HS-5 (cell line): ENCODE measurements at places on chromosomes 2 and 18.
A peak's percentile ranks its signal among the peaks of the same experiment; 100 is the strongest.

GRCh38 chr2:164871404-164871803 is 29.8 kb upstream of the COBLL1 start:
- DNase-seq = no peak

- DNase-seq = no peak
Observed at GRCh38 chr2:210356944-210357343, 42.0 kb upstream of the MYL1 start.

DNA sequence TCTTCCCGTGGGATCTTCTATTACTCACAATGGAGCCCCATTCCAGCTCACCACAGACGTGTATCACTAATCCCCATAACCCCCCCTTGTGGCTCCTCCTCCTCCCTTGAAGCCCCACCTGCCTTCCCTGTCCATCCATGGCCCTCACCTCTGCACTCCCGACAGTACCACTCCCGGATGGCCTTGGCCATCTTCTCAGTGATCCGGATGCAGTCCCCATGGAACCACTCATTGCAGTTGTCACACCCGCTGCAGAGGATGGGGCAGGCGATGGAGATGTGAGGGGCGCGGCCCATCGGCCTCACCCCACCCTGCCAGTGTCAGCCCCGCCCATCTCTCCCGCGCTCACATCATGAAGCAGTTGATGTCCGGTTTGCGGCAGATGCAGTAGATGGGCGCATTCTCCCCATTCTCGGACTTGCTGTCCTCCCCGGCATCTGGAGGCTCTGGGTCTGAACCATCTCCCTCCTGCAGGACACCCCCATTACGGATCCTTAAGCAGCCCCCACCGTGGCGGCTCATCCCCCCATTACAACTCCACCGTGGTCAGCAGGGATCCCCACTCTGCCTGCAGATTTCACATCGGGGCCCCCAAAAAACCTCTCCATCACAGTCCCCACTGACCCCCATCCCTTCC is 983 bp downstream of the CXXC1 start:
- no peak for DNase-seq

GRCh38 chr2:67448648-67449047 is 51.5 kb downstream of the ETAA1 start:
- no peak for DNase-seq

DNA sequence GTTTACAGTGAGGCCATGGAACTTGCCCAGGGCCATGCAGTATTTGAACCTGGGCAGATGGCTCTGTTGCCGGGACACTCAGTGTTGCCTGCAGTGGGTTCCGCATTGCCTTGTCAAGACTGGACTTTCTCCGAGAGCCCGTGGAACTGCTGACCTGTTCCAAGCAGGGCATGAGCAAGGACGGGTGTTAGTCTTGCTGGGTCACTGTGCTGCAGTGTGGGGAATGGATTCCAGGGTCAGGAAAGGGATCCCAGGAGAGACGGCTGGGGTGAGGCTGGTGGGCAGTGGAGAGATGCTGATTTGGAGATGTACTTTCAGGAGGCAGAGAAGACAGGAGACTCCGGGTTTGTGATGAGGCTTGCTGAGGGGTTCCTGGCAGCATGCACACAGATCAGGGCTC is 348.7 kb upstream of the HS6ST1 start:
- DNase-seq = no peak

- no peak for DNase-seq
Observed at GRCh38 chr2:194621945-194622344, 1035.1 kb upstream of the SLC39A10 start.

GRCh38 chr2:237541243-237541642 is 25.1 kb upstream of the PRLH start:
- DNase-seq = no peak

DNA sequence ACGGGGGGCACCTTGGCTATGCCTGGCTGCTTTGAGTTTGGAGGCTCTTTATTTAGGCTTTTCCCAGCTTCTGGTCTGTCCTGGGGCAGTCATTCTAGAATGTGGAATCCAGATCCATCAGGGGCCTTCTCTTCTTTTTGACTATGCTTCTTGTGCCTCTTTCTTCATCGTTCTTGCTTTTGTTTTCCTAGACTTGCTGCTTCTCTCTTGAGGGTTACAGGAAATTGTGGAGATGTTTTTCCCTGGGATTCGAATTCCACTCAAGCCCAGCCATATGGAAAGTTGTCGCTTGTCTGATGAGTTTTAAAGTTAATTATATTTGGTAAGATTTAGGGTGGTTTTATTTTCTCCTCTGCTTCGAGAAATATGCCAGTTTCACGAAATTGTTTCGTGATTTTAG is 2.4 kb downstream of the GLI2 start:
- no peak for DNase-seq

- no peak for DNase-seq
Observed at GRCh38 chr2:101387151-101387834, at the start of gene CREG2. TSS of gene CREG2 (minus strand) at chr2:101387503. CDS start at chr2:101387457, 46 bp downstream.

- no peak for DNase-seq
Observed at GRCh38 chr2:64840426-64840881, 148.7 kb upstream of the SLC1A4 start.

DNA sequence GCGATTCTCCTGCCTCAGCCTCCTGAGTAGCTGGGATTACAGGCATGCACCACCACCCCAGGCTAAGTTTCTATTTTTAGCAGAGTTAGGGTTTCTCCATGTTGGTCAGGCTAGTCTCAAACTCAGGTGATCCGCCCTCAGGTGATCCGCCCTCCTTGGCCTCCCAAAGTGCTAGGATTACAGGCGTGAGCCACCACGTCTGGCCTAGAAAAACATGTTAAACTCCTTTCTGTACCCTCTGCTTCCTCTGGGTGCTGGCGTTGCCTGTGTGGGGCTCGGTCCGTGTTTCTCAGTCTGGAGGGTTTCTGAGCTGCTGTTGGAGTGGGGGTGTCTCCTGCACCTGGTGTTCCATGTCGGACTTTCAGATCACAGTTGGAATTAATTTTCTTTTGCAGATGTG is 17.9 kb downstream of the LDLRAD4 start:
- no peak for DNase-seq

- no peak for DNase-seq
Observed at GRCh38 chr2:41381701-41382100, 666.1 kb upstream of the PKDCC start.

GRCh38 chr2:236940497-236940896 is 145.2 kb upstream of the COPS8 start:
- no peak for DNase-seq

- no peak for DNase-seq
Observed at GRCh38 chr2:197713271-197713670, 8.1 kb downstream of the MARS2 start.

DNA sequence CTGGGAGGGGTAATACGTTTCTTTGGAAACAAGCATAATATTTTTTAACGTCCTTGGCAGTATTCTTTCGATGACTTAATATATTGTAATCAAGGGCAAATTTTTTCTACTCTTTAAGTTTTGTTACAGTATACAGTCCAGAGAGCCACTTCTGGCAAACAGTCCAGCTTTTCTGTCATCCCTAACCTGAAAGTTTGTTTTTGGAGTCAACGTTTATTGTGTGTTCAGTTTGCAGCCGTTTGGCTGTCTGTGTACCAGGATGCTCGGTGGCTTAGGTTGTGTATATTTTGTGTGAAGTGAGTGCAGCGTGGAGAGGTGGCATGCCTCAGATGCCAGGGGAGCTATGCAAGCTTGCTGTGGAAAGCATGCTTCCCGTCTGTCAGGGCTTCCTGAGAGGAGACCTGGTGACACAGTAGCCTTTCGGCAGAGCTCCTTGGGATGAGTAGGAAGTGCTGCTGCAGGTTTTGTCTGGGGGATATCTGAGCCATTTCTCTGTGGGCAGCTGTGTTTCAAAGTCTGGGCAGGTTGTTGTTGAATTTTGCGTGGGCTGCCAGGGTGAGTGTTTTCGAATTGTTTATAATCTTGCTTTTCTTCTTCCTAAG is 14.7 kb downstream of the MAP3K20 start:
- no peak for DNase-seq

DNA sequence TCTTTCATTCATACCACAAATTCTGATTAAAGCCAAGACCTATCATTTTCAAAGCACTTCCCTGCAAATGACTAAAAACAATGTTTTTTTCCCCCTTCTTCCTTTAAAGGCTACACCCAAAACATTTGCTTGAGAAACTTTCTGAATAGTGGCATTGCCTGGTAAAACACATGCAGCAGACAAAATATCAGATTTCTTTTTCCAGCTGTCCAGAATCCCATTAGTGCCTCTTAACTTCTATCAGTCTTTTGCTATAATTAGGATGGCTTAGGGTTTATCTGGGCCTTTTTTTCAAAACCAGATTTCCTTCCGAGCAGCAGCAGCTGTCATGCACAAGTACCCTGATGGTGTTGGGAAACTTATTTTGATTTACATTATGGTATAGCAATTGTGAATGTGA is 50.6 kb downstream of the ALPK2 start:
- no peak for DNase-seq

- peak; percentile 37 for DNase-seq
Observed at GRCh38 chr18:35713545-35713944, 132.0 kb downstream of the GALNT1 start.

GRCh38 chr2:177281400-177282180 is 17.1 kb upstream of the NFE2L2 start:
- DNase-seq = no peak
